Femur (tissue), 1 donor: ENCODE measurements at places on chromosomes 4 and X.

- no peak for DNase-seq
These were observed 130.3 kb downstream of the ATP10D start for GRCh38 chr4:47615385-47615784.

DNA sequence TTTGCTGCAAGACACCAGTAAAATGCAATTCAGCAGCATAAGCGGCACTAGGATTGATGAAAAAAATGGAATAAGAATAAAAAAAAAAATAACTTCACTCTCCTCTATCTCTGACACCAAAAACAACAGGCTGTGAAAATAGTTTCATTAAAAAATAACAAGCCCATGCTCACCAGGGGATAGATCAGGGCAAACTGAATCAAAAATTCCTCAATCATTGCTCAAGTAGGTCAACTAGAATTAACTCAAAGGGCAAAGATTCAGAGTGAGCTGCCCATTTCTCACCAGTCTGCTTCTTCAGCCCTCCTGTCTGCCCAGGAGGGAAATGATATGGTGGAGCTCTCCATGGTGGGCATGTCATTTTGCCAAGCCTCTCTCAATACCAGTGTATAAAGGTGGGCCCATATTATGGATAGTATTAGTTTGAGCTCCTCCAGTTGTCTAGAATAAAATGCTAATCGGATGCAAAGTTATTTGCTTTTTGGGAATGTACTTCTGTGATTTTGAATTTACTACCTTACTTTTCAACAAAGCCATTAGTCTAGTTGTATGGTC, 153.9 kb downstream of the UNC5C start:
- no peak for DNase-seq

DNA sequence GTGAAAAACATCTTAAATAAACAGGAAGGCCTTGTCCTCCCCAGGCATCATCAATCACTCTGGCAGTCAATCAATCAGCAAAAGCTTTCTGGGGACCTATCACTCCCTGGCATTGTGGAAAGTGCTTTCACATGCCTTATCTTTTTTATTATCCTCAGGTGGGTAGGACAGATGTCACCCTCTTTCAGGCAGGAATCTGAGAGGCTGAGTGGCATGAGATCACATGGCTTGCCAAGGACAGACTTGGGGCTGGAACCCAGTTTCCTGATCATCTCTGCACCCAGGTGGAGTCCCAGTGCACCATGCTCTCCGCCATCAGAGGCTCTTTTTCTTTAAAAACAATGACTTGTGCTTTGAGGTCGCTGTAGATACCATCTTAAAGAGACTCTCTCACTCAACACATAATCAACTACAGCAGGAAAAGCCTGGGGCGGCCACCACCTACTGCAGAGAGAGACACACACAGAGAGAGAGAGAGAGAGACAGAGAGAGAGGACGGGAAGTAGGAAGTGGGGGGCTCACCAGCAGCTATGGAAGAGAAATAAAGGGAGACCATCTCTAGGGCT, 282.7 kb downstream of the PTTG2 start:
- no peak for DNase-seq

DNA sequence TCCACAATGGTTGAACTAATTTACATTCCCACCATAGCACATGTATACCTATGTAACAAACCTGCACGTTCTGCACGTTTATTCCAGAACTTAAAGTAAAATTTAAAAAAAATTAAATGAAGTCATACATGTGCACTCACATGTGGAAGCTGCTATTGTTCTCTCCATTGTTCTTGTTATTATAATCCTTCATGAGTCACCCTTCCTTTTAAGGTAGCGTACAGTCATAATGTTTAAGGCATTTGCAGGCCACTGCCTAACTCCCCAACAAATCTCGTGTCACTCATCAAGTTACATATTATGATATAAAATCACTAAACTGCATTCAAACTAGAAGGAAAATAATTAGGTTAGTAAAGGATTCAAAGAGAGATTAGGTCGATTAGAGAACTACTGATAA, 63.6 kb downstream of the SLC7A11 start:
- DNase-seq: no peak

DNA sequence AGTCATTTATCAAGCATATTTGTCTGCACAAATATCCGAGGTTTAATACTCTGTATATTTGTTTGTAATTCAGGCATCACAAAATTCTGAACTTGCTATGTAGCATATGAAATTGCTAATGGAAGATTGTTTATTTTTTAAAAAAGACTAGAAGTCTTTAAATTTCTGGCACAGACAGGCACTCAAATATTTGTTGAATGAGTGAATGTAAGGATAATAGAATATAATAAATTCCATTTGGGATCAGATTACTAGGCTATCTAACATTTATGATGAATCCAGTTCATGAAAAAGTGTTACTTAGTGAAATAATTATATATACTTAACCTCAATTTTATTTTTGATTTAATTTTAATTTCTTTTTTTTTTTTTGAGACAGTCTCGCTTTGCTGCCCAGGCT, 30.4 kb upstream of the TEC start:
- no peak for DNase-seq

DNA sequence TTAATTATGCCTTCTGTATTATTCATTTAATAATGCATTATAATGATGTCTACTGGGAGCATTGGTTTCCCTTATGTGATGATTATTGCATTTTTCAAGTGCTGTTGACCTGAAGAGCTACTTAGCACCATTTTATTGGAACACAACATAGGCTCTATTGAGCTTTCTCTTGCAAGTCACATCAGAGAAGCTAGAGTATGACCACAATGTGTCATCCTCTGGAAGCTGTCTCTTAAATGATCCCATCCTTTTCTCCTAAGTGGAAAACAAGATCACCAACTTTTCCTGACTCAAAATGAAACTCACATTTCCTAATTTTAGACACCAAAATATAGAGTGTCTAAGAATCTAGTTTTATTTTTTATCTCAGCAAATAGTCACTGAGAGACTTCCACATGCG, 1451.9 kb downstream of the PCDH7 start:
- DNase-seq: no peak

GRCh38 chr4:55345054-55345453, 988 bp upstream of the SRD5A3 start:
- DNase-seq: no peak
